ENCODE measurements at places on chromosomes 6 and 20.

GRCh38 chr20:40646361-40646760, 42.7 kb downstream of the MAFB start:
- DNase-seq, result no peak

DNA sequence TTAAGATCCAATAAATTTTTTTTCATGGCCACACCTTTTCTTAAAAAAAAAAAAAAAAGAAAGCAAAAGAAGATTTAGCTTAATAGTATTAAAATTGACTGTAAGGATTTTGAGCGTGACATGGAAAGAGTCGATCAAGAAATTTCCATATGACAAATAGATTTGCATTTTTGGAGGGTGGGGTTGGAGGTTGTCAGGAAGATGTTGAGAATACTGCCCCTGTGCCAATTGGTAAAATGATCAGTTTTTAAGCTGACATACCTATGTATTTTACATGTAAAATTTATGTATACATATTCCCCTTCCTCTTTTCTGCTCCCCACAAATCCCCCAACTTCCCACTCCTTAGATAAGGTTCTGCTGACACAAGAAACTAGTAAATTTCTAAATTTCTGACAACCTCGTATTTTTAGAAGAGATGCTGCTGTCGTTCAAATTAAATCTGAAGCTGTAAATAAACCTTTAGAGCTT, 520.9 kb downstream of the CD83 start:
- DNase-seq, result no peak

GRCh38 chr6:157323255-157323965, at the start of gene TMEM242:
Gene TMEM242, minus strand, starts transcription at chr6:157323519. Its CDS starts 20 bp downstream, at chr6:157323499.
- peak; percentile 95 for DNase-seq

- no peak for DNase-seq
Measured at GRCh38 chr6:71114986-71115385, 158.1 kb upstream of the B3GAT2 start.

- DNase-seq, result no peak
Measured at GRCh38 chr6:170186941-170187668, 103.8 kb downstream of the DLL1 start.

DNA sequence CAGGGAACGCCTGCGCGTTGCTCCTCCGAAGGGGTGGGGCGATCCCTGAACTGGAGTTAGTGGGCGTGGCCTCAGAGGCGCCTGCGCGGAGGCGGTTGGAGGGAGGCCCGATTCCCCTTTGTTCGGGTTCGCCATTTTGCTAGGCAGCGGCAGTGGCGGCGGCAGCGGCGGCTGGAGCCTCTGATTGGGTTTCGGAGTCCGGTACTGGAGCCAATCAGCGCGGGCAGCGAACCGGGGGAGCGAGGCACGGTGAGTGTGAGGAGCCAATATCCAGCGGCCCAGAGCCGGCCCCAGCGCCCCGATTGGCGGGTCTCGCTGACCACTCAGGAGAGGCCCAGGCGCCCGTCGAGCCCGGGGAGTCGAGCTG, at the start of gene NFYA:
Gene NFYA (plus strand): TSS at position 139 of the 367 bp plus-strand sequence. CDS start 6,116 bp downstream, outside the sequence.
- DNase-seq, result peak; percentile 100

GRCh38 chr6:10382322-10382721, 32.6 kb downstream of the TFAP2A start:
- DNase-seq, result no peak

DNA sequence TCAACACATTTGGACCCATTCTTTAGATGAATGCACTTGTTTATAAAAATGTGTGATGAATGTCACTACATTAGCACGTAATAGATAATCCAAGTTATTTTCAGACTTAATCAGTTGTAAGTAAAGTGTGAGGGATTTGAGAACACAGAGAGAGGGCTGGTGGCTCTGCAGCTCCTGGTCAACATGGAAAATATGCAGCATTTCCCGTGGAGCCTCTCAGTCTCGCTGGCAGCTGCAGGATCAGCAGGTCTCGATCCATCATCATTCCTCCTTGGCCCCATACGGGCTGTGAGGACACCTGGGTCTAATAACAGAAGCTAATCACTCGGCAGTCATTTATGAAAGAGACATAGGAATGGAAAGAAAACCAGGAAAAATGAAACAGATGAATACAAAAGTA, 390.2 kb downstream of the PRKN start:
- DNase-seq, result no peak

DNA sequence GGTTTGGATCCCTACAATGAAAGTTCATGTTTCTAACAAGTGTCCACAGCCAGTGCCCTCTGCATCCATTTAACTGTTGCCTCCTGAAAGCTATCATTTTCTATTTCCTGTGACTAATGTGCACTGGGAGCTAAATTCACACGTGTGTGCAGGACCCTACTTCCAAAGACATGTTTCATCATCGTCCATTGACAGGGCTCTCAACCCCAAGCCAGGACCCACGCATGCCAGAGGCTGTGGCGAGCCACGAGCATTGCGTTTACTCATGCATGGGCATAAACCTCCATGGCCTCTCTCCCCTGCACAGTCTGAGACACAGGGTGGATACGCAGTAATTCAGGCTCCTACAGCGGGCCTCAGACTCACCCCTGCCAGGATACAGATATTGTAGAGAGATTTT, 153.2 kb downstream of the MAFB start:
- no peak for DNase-seq

DNA sequence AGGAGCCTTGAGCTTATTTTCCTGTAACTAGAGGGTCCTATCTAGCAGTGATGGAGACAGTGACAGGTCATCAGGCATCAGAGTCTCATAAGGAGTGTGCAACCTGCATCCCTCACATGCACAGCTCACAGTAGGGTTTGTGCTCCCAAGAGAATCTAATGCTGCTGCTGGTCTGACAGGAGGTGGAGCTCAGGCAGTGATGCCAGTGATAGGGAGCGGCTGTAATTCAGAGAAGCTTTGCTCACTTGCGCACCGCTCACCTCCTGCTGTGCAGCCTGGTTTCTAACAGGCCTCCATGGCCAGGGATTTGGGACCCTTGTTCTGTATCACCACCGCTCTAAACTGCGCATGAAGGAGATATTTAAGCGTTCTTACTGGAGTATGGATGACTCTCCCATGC, 5.3 kb downstream of the KIF25 start:
- no peak for DNase-seq

DNA sequence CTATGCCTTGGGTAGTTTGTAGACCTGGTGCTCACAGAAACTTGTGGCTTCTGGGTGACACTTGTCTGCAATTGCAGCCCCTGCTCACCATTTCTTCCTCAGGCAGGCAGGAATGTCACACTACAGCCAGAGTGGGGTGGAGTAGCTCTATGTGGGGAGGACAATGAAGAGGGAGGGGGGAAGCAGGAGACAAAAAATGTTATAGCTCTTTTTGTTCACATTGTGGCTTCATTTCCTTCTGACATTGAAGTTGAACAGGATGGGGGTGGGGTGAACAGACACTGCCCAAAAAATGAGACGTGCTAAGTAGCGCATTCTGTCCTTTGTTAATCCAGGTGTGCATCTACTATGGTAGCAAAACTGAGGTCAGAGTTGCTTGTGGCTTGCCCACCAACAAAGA, at the start of gene THEMIS:
Gene THEMIS (minus strand): TSS at position 124 of the 400 bp plus-strand sequence. CDS start 126 bp downstream, outside the sequence.
- peak; percentile 48 for DNase-seq

DNA sequence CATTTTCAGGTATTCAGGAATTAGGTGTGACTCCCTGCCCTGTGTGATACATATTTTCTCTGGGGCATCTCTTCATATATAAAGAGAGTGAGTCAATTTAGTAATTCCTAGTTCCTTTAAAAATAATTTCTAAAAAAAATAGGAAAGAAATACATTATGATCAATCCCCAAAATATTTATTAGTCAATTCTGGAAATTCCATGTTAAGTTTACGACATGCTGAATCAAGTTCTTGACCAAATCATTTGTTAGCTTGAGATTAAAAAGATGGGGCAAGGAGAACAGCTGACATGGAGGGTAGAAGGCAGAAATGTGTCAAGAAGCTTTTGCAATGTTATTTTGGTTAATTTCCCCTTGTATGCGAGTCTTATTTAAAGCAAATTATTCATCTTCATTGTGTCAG, 22.7 kb upstream of the PRDM1 start:
- no peak for DNase-seq

- DNase-seq, result no peak
Measured at GRCh38 chr6:108437821-108438220, 122.9 kb upstream of the FOXO3 start.

- DNase-seq, result no peak
Measured at GRCh38 chr6:63261820-63262219, 50.6 kb downstream of the FKBP1C start.

DNA sequence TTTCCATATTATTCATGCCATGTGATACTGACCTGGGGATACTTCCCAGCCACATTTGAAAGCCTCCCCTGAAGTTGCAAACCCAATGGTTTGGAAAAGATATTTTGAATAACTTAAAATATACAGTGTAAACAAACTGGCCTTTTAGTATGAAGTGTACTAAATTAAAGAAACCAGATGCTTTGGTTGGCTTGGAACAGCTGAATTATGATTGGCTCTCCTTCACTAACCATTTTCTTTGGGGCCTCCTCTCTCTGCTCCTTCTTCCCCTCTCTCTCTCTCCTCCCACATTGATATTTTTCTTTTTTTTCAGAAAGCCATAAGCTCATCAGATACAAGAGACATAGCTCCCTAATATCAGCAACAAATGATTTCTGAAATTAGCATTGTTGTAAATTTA, 166.6 kb downstream of the MTFR2 start:
- no peak for DNase-seq

GRCh38 chr6:111591370-111591900, 14.2 kb downstream of the TRAF3IP2 start:
- no peak for DNase-seq

GRCh38 chr20:37828684-37829083, 74.2 kb upstream of the VSTM2L start:
- no peak for DNase-seq

DNA sequence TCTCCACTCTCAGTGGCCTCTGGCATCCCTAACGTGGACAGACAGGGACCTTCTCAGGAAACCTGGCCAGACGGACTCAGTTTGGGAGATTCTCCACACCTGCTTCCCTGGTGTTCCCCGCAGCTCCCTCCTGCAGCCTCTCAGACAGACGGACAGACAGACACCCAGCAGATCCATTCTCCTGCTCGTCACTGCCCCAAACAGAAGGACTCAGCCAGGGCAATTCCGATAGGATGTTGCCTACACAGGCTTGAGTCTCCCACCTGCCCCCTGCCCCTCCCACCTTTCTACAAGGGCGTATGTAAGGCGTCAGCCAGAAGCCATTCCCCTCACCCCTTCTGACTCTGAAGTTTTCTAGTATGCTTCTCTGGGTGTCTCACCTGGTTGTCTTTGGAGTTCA, 428 bp downstream of the CCM2L start:
- no peak for DNase-seq

DNA sequence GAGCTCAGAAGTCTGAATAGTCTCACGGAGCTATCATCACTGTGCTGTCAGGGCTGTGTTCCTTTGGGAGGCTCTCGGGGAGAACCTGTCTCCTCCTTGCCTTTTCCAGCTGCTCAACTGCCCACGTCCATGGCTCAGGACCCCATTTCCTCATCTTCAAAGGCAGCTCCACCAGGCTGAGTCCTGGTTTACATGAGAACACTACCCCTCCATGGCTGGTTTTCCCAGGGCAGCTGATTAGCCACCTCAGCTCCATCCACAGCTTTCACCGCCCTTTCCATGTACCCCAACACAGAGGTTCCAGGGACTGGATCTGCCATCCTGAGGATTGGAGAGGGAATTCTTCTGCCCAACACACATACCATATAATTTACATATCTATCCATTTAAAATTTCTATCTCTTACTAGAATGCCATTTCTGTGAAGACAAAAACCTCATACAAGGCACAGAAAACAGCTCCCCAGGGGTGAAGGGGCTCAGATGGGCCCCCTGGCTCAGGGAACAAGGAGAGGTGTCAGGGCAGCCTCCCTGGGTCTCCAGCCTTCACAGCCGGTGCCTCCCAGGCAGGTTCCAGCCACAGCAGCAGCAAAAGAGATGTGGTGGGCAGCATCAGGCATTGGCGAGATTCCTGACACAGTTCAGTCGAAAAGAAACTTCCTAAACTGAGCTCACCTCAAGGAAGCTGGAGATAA, 2.2 kb upstream of the RAET1E start:
- DNase-seq, result no peak

- DNase-seq, result no peak
Measured at GRCh38 chr6:168000198-168001028, 2.9 kb downstream of the KIF25 start.

DNA sequence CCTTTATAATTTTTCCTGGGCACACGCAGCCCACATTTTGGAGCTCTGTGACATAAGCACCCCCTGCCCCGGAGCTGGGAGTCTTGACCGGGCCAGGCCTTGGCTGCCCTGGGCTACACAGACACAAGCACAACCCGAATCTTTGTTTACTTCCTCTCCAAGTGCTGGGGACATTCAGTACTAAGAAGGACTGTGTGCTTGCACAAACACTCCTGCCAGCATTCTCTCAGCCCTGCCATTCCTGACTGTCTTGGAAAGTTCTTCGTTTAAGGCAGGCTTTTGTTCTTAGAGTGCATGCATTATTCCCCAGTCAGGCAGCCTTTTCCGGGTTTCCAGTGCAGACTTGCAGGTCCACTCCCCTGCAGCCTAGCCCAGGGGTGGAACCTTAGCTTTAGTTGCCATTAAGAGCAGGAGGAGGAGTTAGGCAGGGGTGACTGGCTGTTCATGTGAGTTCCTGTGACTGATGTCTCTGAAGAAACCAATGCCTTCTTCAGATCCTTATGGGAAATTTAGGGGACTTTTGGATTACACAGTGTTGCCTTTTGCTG, 28.6 kb downstream of the FOXO3 start:
- no peak for DNase-seq

DNA sequence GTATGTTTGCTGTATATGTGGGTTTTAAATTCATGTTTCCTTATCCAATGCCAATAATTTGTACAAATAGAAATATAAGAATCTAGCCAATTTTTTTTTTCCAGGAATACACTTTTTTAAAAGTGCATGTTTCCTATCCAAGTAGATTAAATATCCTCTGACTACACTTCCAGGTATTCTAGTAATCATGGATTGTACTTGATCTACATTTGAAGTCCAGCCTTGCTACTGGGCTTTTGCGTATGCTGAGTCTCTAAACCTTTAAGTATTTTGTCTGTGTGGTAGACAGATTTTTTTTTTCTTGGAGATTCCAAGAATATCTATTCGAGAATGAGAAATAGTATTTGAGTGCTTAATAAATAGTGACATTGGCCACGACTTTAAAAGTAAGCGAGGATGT, 188.3 kb downstream of the SASH1 start:
- no peak for DNase-seq

All from activated naive CD8-positive, alpha-beta T cell treated with anti-CD3 and anti-CD28 coated beads, Interleukin-2, amount 50 U/mL, for 24 hours (primary cell).